ENCODE measurements at places on chromosomes 12 and 14. TPM values are rescaled to one million over a fixed set of nuclear protein-coding genes. Genes with fewer than 3 reads are reported as not detected.

The MYF6 gene
- 0.71 TPM for polyA plus RNA-seq

The SLC6A13 gene
- polyA plus RNA-seq, result 2.9 TPM

The CHMP4A gene
- 151 TPM for polyA plus RNA-seq

The NFKBIA gene
- 241 TPM for polyA plus RNA-seq

The RNASE3 gene
- 1.2 TPM for polyA plus RNA-seq

The SLC38A4 gene
- polyA plus RNA-seq, result 2.4 TPM

The EID3 gene
- 7.8 TPM for polyA plus RNA-seq

The IFI27L1 gene
- polyA plus RNA-seq, result 16.7 TPM

The CLEC4A gene
- polyA plus RNA-seq, result 9.2 TPM

The CACNA2D4 gene
- polyA plus RNA-seq, result 4.9 TPM

The HOTAIR gene
- 0.25 TPM for polyA plus RNA-seq

The PLBD1 gene
- 6.5 TPM for polyA plus RNA-seq

The SAV1 gene
- polyA plus RNA-seq, result 25.9 TPM

The RERG gene
- 3.1 TPM for polyA plus RNA-seq

The DPPA3 gene
- polyA plus RNA-seq, result 0.57 TPM

The CPNE6 gene
- polyA plus RNA-seq, result 0.34 TPM

The HOXC11 gene
- polyA plus RNA-seq, result 0.21 TPM

The CACNA1C gene
- 0.71 TPM for polyA plus RNA-seq

The TARBP2 gene
- polyA plus RNA-seq, result 41.2 TPM

The PROX2 gene
- 0.09 TPM for polyA plus RNA-seq

The TMTC1 gene
- 9.3 TPM for polyA plus RNA-seq

The REC8 gene
- polyA plus RNA-seq, result 47.8 TPM

The KERA gene
- polyA plus RNA-seq, result 0.09 TPM

The DGLUCY gene
- 37.6 TPM for polyA plus RNA-seq

The RECQL gene
- polyA plus RNA-seq, result 31.1 TPM

The LMO3 gene
- 61.9 TPM for polyA plus RNA-seq

The OTX2 gene
- 0.11 TPM for polyA plus RNA-seq

The SPX gene
- 4.1 TPM for polyA plus RNA-seq

The TSPAN19 gene
- polyA plus RNA-seq, result 0.27 TPM

The C12orf56 gene
- polyA plus RNA-seq, result 7.1 TPM

The ST8SIA1 gene
- polyA plus RNA-seq, result 2.3 TPM

The PMCH gene
- 5.4 TPM for polyA plus RNA-seq

The GLIPR1L1 gene
- polyA plus RNA-seq, result 0.05 TPM

The ACOT4 gene
- 1.6 TPM for polyA plus RNA-seq

The SP1 gene
- 17.6 TPM for polyA plus RNA-seq

The PPP2R5C gene
- polyA plus RNA-seq, result 144 TPM

The MYO1H gene
- polyA plus RNA-seq, result 0.14 TPM

The TSHR gene
- polyA plus RNA-seq, result 10.3 TPM

The AKAP3 gene
- polyA plus RNA-seq, result 1.1 TPM

The RFX4 gene
- 0.23 TPM for polyA plus RNA-seq

The LUM gene
- polyA plus RNA-seq, result 63.5 TPM

The WNT1 gene
- polyA plus RNA-seq, result 0.05 TPM

The FGD4 gene
- 3.3 TPM for polyA plus RNA-seq

The PTCSC3 gene
- not detected for polyA plus RNA-seq

The CELA1 gene
- polyA plus RNA-seq, result 0.71 TPM

The HPD gene
- polyA plus RNA-seq, result 0.87 TPM

The SIX1 gene
- 21.4 TPM for polyA plus RNA-seq

Measured in thymus (tissue), 14 donors.